NCI-H1417 treated with DMSO at 0.1 percent for 48 hours (cell line): ENCODE measurements at places on chromosomes 1 and 21.

GRCh38 chr1:109767637-109768334 lies 4.1 kb upstream of the EPS8L3 start:
- DNase-seq, result no peak

GRCh38 chr1:153291514-153291913 lies 21.2 kb downstream of the PGLYRP3 start:
- DNase-seq, result no peak

- DNase-seq, result no peak
These were observed 77.4 kb upstream of the BMP8A start for GRCh38 chr1:39413902-39414528.

- DNase-seq, result no peak
These were observed 17.3 kb upstream of the FHAD1 start for GRCh38 chr1:15229707-15230131.

DNA sequence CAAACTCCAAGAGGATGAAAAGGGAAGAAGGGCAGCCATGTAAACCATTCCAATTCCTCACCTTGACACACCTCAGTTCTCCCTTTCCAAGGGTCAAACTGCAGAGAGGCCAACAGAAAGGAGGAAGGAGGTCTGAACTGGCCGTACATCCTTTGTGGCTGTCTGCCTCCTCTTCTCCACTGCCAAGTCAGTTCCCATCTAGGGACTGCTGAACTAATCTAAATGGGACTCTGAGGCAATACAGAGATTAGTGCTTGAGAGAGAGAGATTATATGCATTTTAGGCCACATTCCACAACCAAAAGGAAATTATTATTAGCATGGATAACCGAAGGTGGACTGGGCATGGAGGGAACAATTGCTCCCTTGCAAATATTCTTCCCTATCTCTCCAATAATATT lies 2.7 kb downstream of the ARHGEF11 start:
- no peak for DNase-seq

DNA sequence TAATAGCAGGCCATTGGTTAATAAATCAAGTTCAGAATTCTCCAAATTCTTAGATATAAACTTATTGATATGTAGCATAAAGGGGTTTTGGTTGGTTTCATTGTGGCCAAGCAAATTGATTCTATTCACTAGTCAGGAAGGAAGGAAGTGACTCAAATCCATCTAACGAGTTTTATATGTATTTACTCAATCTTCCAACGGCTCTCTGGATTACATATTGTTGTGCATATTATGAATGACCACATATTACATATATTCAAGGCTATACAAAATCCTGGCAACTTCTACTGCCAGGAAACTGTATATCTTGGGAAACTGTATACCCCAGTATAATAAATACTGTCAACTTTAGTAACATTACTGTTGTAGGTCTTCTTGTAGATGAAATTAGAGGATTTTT lies 20.1 kb upstream of the PDE4B start:
- no peak for DNase-seq

- no peak for DNase-seq
These were observed 11.7 kb downstream of the PDIK1L start for GRCh38 chr1:26122988-26123973.

GRCh38 chr1:231761747-231762541 lies 135.4 kb downstream of the DISC1 start:
- no peak for DNase-seq

- DNase-seq, result no peak
These were observed 13.4 kb downstream of the ENTREP3 start for GRCh38 chr1:155241841-155242264.

GRCh38 chr21:45033791-45034555 lies 40.4 kb upstream of the ADARB1 start:
- DNase-seq, result no peak

- no peak for DNase-seq
These were observed 83.4 kb downstream of the ATF6 start for GRCh38 chr1:161849518-161849917.

DNA sequence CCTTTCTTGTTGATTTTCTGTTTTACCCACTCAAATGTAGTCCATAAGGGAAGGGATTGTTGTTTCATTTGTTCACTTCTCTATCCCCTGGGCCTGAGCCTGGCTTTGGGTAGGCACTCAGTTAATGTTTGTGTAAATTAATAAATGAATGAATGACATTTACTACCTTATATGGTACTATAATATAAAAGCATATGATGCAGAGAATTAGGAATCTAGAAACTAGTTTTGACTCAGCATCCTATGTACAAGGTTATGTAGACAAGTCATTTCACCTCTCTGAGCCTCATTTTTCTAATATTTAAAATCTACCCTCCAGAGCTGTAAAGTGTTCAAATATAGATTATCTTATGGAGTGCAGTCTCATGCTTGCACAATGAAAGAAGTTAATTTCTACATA lies 68.9 kb upstream of the S1PR1 start:
- DNase-seq, result no peak

DNA sequence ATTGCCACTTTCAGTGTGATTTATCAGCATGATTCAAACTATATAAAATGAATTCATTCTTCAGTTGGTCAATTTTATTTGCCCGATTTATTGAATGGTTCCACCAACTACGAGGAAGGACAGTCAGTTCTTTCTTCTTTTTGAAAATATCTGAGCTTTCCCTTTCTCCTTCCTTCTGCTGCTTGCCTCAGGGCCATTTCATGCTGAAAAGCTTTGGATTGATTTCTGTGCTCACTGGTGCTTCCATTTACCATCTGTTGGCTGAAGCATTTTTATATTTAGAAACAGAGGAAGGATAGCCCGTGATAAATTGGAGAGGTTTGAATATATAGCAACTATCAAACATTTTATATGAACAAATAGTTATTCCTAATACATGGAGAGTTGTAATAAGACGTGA lies 68.9 kb upstream of the ADAMTS5 start:
- no peak for DNase-seq

- no peak for DNase-seq
These were observed 35.5 kb downstream of the VPS26C start for GRCh38 chr21:37231671-37232070.

DNA sequence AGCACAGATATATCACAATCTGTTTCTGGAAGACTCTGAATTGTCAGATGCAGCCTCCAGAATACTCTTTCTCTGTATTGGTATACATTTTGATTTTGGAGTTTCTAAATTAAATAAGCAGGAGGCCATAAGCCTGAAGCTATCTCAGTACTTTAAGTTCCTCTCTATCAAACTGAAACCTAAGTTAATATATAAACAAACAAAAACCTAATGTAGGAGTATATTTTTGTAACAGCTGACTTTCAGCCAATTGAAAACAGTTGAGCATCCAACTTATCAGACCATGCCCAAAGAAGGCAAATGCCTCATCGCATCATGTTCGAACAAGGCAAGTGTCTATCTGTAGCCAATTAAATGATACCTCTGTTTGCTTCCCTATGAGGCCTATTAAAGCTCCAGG lies 1054.4 kb downstream of the AMY1C start:
- DNase-seq, result no peak

DNA sequence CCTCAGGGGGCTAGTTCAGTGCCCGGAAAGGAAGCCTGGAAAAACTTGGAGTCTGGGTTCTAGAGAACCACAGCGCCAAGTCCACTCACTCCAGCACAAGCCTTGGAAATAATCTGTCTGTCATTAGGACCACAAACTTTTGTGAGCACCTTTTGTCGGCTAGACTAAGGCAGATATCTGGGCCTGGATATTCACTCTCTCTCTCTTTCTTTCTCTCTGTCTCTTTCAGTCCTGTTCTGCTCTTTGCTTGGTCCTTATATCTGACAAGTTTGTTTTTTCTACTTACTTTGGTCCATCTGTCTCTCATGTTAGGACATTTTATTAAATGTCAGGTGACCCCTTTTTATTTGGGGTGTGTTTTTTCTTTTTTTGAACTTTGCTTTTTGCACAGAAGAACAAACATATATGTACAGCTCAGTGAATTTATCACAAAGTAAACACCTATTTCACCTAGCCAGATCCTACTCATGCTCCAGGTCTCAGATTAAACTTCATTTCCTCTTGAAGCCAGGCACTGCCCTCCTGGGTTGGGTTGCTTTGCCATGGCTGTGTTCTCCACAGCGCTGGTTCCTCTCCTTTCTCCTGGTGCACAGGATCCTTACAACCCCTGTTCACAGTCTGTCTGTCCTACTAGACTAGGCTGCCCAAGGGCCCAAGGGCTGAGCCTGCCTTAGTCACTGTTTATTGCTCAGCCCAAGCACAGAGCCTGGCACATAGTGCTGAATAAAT lies 40.8 kb downstream of the TCEANC2 start:
- DNase-seq, result no peak

DNA sequence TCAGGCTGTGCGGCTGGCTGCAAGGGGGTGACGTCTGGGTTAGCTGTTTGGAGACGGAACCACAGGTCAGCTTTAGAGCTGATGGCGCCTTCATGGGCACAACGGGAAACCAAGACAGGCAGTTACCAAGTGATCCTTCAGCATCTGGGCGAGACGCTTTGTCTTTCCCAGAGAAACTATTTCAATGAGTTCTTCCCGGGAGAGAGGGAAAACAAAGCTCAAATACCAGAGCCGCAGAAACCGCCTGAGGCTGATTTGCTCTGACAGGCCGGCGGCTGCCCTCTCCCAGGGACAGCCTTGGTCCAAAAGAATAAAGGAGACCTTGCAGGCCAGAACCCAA lies 76.5 kb downstream of the CD58 start:
- no peak for DNase-seq

DNA sequence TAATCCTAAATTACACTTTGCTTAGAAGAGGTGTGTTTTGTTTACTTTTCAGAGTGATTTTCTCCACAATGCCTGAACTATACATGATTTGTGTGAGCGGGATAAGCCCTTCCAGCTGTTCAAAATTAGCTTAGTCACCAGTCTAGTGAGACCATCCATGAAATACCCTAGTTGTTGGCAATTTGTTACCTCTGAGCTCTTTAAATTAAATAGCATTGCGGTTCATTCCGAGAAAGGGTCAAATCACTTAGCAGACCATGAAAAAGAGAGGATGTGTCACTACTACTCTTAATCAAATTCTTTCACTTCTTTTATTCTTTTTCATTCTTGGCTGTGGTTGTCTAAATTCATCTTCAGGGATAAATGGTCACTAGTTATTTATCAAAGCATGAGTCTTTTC lies 11.9 kb upstream of the VAV3 start:
- DNase-seq, result no peak

DNA sequence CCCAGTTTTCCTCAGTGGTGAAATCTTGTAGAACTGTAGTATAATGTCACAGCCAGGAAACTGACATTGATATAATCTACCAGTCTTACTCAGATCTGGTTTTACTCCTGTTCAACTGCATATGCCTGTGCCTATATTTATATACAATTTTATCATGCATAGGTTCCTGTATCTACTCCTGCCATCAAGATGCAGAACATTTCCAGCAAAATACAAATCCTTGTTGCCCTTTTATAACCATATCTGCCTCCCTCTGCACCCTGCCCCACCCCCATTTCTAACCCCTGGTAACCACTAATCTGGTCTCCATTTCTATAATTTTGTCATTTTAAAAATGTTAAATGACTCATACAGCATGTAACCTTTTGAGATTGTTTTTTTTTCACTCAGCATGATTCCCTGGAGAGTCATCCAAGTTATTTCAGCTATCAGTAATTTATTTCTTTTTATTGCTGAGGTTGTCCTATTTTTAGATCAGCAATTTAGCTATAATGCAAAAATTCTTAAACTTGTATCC lies 8.1 kb downstream of the UTP25 start:
- DNase-seq, result no peak

GRCh38 chr1:27109103-27109822 lies 45.7 kb downstream of the SLC9A1 start:
- DNase-seq, result no peak

- DNase-seq, result no peak
These were observed 2.3 kb upstream of the TCEA3 start for GRCh38 chr1:23426828-23427227.

- no peak for DNase-seq
These were observed 36.9 kb upstream of the NEK7 start for GRCh38 chr1:198119906-198120305.

DNA sequence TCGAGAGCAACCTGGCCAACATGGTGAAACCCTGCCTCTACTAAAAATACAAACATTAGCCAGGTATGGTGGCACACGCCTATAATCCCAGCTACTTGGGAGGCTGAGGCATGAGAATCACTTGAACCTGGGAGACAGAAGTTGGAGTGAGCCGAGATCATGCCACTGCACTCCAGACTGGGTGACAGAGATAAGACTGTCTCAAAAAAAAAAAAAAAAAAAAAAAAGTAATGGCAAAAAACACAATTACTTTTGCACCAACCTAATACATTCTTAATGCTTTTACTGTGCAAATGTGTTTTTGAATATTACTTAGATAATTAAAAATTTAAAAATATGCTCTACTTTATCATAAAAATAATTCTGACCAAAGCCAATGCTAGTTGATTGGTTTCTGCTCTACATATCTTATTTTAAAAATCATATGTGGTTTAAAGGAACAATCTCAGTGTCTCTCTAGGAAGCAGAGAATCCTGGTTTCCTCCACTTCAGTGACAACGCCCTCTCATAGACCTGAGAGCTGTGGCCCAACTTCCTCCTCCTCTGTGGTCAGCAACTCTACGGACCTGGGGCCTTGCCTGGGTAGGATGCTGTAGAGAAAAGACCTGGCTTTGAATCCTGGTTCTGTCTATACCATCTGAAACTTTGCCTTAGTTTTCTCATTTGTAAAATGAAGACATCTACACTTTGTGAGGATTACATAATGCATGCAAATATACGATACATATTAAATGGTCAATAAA lies 64.7 kb downstream of the TGFBR3 start:
- DNase-seq, result no peak

- no peak for DNase-seq
These were observed 64.8 kb upstream of the PTCH2 start for GRCh38 chr1:44907893-44908292.

- DNase-seq, result no peak
These were observed 100.2 kb downstream of the LRRC53 start for GRCh38 chr1:74412244-74412643.
